ENCODE measurements at places on chromosomes 1 and 21.

DNA sequence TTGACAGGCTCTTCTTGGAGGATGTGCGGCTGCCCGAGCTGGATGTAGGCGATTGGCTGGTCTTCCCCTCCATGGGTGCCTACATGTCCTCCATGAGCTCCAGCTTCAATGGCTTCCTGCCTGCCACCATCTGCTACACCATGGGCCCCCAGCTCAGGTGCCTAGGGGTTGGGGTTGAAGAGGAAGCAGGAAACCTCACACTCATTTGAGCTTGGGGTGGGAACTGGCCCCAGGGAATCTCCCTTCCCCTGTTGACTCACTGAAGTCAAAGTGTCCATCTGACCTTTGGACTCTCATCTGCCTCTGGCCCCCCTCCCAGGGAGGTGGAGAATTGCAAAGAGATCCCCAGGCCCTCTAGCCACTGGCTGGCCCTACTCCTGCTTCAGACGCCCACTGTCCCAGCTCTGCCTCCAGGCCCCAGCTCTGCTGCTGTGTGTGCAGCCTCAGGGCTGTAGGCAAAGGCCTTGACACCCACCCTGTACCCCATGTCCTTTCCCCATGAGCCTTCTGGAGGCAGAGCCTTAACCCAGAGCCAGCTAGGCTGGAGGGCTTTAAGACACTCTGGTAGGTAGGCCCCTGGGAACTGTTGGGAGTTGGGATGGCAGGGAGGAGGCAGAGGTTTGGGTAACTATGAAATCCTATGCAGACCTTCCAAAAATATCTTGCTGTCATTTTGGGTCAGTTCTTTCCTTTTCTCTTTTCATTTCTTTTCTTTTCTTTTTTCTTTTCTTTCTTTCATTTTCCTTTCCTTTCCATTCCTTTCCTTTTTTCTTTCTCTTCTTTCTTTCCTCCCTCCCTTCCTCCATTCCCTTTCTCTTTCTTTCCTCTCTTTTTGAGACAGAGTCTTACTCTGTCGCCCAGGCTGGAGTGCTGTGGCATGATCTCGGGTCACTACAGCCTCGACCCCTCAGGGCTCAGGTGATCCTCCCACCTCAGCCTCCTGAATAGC lies 66.9 kb upstream of the TINAGL1 start:
- no peaks in the 10 kb centered on the region for H3K27me3 ChIP-seq
- no peak for DNase-seq
- no peak overlapping the region for H3K27ac ChIP-seq
- H3K4me1 ChIP-seq: peaks cover 4% of the 10 kb centered on the region

GRCh38 chr21:32806810-32807386 lies 35.3 kb upstream of the PAXBP1 start:
- H3K27me3 ChIP-seq: no peaks in the 10 kb centered on the region
- no peaks in the 10 kb centered on the region for H3K36me3 ChIP-seq
- no peak for DNase-seq
- no peak overlapping the region for H3K27ac ChIP-seq

- H3K36me3 ChIP-seq: peaks cover 76% of the 10 kb centered on the region
- H3K4me1 ChIP-seq: no peaks in the 10 kb centered on the region
- no peak overlapping the region for H3K4me3 ChIP-seq
- DNase-seq: no peak
- peaks cover under 1% of the 10 kb centered on the region for H3K27me3 ChIP-seq
Measured at GRCh38 chr1:112694363-112694929, 12.5 kb downstream of the RHOC start.

DNA sequence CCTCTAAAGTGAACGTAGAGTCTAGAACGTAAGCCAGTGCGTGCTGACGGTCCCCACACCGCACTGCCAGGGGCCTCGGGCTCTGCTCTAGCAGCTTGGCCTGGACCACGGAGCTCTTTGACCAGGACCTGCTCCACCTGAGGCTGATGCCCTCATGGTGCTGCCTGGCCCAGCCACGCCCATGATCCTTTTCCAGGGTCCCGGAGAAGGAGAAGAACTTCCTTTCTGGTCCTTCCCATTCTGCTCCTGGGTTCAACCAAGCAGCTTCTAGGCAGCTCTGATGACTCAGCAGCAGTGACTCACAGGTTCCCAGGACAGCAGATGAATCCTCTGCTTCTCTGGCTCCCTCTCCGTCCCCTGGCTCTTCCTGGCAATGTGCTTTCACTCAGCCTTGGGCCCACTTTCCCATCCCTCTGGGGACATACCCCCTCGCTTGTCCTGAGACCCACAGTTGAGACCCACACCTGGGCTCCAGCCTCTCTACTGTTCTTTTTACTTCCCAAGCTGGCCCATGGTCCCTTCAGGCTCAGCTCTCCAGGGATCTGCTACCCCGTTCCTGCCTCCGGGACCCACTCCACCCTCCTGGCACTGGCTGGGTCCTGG lies 246.3 kb upstream of the RAB4A start:
- no peak overlapping the region for H3K27ac ChIP-seq
- DNase-seq: no peak
- peaks cover 4% of the 10 kb centered on the region for H3K4me1 ChIP-seq

- no peaks in the 10 kb centered on the region for H3K36me3 ChIP-seq
- H3K4me1 ChIP-seq: no peaks in the 10 kb centered on the region
- H3K27ac ChIP-seq: no peak overlapping the region
- H3K27me3 ChIP-seq: peaks cover 76% of the 10 kb centered on the region
- no peak overlapping the region for H3K4me3 ChIP-seq
- no peak for DNase-seq
Measured at GRCh38 chr1:46492269-46492853, 2.7 kb downstream of the DMBX1 start.
